Naive thymus-derived CD8-positive, alpha-beta T cell (primary cell): ENCODE measurements at places on chromosomes 4 and X. TPM values are rescaled to one million over a fixed set of nuclear protein-coding genes. Genes with fewer than 3 reads are reported as not detected.

The FOXP3 gene
- total RNA-seq, result 0.18 TPM

The ANOS1 gene
- not detected for total RNA-seq

- no peaks in the 10 kb centered on the region for H3K36me3 ChIP-seq
- no peak overlapping the region for H3K27ac ChIP-seq
- H3K4me1 ChIP-seq, result no peaks in the 10 kb centered on the region
- H3K4me3 ChIP-seq, result no peak overlapping the region
- H3K27me3 ChIP-seq, result no peaks in the 10 kb centered on the region
- DNase-seq, result no peak
Observed at GRCh38 chrX:150429594-150429993, 66.5 kb downstream of the MAMLD1 start.

DNA sequence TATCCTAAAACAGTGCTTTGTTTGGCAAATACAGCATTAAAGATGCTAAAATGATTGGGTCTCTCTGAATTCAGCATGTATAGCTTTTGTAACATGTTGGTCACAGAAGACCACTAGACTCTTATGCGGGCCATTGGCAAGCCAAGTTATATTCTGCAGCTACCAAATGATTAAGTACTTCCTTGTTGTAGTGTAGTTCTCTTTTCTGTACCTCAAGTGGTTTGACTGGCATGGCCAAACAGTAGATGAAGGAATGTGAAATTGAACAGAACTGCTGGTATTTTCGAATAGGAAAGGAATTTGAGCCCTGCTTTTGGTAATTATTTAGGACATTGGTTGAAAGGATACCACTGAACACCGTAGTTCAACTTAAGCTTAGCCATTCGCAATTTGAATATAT, 193.9 kb upstream of the GPC4 start:
- H3K27me3 ChIP-seq, result no peaks in the 10 kb centered on the region
- H3K4me1 ChIP-seq, result no peaks in the 10 kb centered on the region
- no peak for DNase-seq
- H3K4me3 ChIP-seq, result no peak overlapping the region

GRCh38 chr4:86547140-86547539, 47.0 kb upstream of the PTPN13 start:
- no peak overlapping the region for H3K27ac ChIP-seq
- H3K36me3 ChIP-seq, result no peaks in the 10 kb centered on the region
- H3K27me3 ChIP-seq, result peaks cover 2% of the 10 kb centered on the region
- H3K4me3 ChIP-seq, result no peak overlapping the region
- H3K4me1 ChIP-seq, result peaks cover 8% of the 10 kb centered on the region

The SSX1 gene
- not detected for total RNA-seq

GRCh38 chr4:61239250-61239649, 39.1 kb downstream of the ADGRL3 start:
- no peak for DNase-seq
- H3K27ac ChIP-seq, result no peak overlapping the region
- H3K27me3 ChIP-seq, result no peaks in the 10 kb centered on the region
- no peaks in the 10 kb centered on the region for H3K4me1 ChIP-seq
- H3K4me3 ChIP-seq, result no peak overlapping the region

DNA sequence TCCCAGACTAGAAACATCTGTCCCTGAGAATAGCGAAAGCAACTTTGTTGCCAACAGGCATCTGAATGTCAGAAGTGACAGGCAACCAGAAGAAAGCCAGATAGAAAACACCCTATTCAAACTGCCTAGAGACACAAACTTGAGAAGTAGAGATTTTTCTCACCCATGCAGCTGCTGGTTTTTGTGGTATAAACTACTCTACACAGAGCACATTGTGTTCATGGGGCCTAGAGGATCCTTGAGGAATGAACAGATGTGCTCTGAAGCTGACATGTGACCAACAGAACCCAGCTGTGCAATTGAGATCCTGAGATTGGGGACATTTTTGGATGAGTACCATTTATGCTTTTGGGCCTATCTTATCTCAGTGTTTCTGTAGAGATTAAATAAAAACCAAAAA, 63.6 kb upstream of the NRK start:
- no peaks in the 10 kb centered on the region for H3K36me3 ChIP-seq
- no peak overlapping the region for H3K4me3 ChIP-seq
- H3K27ac ChIP-seq, result no peak overlapping the region

The FGF13 gene
- total RNA-seq, result not detected

GRCh38 chr4:184807797-184808712, 17.7 kb downstream of the ACSL1 start:
- peaks cover 4% of the 10 kb centered on the region for H3K36me3 ChIP-seq
- no peak for DNase-seq
- H3K27ac ChIP-seq, result no peak overlapping the region
- H3K27me3 ChIP-seq, result no peaks in the 10 kb centered on the region
- peaks cover 7% of the 10 kb centered on the region for H3K4me1 ChIP-seq
- H3K4me3 ChIP-seq, result no peak overlapping the region

The P2RY10 gene
- 75.2 TPM for total RNA-seq

GRCh38 chr4:25448379-25449109, 71.5 kb downstream of the ANAPC4 start:
- no peak for DNase-seq
- H3K36me3 ChIP-seq, result no peaks in the 10 kb centered on the region
- H3K4me3 ChIP-seq, result no peak overlapping the region
- no peaks in the 10 kb centered on the region for H3K27me3 ChIP-seq
- H3K27ac ChIP-seq, result no peak overlapping the region
- no peaks in the 10 kb centered on the region for H3K4me1 ChIP-seq

DNA sequence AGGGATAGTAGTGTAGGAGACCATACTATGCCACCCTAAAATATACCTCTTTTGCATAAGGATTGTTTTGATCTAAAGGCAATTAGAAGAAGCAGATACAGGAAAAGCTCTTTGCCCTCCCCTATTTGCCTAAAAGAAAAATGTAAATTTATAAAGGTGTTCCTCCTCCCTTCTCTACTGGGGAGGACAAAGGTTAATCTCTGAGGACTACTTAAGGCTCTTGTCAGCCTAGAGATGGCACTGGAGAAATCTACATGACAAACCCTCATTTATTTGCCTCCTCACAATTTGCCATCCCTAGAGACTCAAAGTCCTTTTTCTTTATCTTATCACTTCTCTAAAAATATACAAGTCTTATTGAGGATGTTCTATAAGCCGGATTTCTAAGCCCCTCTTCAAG, 1021.8 kb downstream of the STPG2 start:
- H3K27ac ChIP-seq, result no peak overlapping the region
- no peaks in the 10 kb centered on the region for H3K4me1 ChIP-seq
- peaks cover 1% of the 10 kb centered on the region for H3K27me3 ChIP-seq
- no peaks in the 10 kb centered on the region for H3K36me3 ChIP-seq

DNA sequence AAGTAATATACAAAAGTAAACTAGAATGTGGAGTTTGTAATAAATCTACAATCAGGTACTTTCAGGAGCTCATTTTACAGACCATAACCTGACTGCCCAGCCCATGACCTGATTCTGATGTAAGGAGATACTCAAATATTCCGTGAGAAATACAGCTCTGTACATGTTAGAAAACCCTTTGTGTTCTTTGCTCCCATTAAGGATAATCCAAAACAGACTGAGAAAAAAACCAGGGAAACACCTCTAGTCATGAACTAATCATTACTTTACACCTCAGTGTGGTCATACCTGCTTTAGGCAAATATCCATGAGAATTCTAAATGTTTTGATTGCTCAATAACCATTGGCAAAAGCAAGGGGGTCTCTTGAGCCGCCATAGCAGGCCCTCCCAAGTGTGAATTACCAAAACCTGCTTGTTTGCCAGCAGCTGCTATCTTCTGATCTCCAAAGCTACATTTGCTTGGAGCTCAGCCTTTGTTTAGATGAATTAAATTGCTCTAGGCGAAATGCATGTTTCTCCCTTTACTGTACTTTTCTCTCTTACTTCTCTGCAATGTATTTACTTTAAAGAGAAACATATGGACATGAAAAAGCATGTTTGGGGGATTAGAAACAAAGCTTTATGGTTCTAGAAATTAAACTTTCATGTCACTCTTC, 79.1 kb downstream of the ANKRD50 start:
- DNase-seq, result no peak
- H3K27ac ChIP-seq, result no peak overlapping the region
- H3K36me3 ChIP-seq, result no peaks in the 10 kb centered on the region
- no peaks in the 10 kb centered on the region for H3K27me3 ChIP-seq
- H3K4me1 ChIP-seq, result no peaks in the 10 kb centered on the region

The FAM53A gene
- 1.3 TPM for total RNA-seq
